NCI-H187 (cell line): ENCODE measurements at places on chromosomes 7 and 10.

GRCh38 chr10:133122171-133122935, 34.6 kb downstream of the ADGRA1 start:
- no peak for DNase-seq

DNA sequence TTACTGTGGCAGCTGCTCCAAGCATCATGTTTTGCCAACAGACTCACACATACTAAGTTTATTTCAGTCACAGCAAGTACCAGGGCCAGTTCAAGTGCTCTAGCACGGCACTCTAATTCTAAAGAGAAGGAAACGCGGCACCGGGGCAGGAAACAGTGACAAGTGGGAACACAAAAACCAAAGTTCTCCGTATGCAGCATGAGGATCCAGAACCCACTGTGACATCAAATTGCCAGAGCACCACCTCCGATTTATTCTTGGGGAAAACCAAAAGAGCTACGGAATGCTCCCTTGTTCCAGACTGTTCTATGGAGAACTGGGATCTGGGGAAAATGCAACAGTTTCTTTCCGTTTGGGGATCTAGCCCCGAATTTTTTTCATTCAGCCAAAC, 448 bp upstream of the PTER start:
- no peak for DNase-seq

DNA sequence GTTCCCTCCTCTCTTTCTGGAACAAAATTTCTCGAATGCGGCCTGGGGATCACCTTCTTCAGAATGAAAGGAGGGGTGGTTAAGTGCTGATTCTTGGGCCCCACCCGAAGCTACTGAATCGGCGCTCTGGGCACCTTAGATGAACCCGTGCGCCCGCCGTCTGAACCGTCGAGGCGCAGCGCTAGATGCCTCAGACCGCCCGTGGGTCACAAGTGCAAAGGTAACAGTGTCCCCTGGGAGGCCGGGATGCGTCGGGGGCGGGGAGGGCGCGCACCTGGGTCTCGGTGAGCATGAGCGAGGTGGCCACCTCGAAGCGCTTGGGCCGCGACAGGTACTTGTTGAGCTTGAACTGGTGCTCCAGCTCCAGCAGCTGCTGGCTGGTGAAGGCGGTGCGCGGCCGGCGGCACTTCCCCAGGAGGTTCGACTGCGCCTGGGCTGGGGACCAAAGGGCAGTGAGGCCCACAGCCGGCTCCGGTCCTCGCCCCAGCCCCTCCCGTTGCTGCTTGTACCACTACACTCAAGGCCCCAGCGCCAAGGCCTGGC, 4.2 kb downstream of the MNX1 start:
- DNase-seq = no peak

- no peak for DNase-seq
Measured at GRCh38 chr10:91682912-91683311, 50.0 kb upstream of the PPP1R3C start.

GRCh38 chr10:127919418-127920271, 12.7 kb downstream of the PTPRE start:
- DNase-seq = no peak

DNA sequence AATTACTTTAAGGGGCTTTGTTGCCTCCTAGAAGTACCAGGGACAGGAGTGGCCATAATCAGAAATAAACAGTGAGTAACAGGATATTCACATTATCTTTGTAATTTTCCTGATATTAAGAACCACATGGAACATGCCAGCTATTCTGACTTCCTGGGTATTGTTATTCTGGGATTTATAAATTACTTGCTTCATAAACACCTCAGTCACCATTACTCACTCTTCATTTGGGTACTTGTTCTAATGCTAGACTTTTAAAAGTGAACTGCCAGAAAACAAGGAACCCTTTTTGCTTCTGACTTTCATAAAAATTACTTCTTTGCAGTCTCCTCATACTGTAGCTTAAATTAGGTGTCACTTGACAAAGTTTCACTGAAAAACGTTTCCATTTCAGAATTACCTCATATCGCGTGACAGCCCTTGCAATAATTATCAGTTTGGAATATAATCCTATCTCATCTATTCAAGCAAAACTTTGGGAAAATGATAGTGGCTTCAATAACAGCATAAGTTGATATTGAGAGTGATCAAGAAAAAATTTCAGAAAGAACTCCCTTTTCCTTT, 29.8 kb downstream of the CABCOCO1 start:
- no peak for DNase-seq

GRCh38 chr10:33735464-33735923, 401.0 kb upstream of the NRP1 start:
- no peak for DNase-seq

DNA sequence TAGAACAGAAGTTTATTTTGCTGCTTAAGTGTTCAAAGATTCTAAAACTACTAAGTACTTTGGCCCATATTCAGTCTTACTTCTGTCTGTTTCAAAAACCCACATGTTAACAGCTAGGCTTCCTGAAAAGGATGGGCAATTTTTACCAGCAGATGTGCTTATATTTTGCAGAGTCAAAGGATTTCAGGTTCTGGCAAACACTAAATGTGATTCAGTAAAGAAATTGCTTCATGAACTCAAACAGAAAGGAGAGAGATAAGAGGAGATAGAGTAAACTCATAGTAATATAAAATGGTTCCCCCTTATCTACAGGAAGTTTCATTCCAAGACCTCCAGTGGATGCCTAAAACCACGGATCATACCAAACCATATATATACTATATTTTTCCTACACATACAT, 248.5 kb downstream of the AGMO start:
- no peak for DNase-seq

GRCh38 chr10:21976280-21976679, 27.2 kb downstream of the DNAJC1 start:
- DNase-seq = no peak

DNA sequence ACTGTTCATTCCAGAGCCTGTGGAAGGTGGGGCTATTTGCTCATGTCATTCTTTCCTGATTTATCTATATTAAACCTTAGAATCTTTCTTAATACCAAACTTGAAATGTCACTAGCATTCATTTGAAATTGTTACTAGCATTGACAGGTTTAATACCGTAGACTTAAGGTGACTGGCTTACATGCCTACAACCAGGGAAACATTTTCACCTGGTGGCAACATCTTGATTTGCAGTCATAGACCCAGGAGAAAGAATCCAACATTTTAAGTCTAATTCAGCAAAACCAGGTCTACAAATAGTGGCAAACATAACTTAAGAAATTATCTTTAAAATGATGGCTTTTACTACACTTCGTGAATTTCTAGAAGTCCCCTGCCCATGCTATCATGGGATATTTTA, 353.7 kb downstream of the HTR7 start:
- DNase-seq = no peak

DNA sequence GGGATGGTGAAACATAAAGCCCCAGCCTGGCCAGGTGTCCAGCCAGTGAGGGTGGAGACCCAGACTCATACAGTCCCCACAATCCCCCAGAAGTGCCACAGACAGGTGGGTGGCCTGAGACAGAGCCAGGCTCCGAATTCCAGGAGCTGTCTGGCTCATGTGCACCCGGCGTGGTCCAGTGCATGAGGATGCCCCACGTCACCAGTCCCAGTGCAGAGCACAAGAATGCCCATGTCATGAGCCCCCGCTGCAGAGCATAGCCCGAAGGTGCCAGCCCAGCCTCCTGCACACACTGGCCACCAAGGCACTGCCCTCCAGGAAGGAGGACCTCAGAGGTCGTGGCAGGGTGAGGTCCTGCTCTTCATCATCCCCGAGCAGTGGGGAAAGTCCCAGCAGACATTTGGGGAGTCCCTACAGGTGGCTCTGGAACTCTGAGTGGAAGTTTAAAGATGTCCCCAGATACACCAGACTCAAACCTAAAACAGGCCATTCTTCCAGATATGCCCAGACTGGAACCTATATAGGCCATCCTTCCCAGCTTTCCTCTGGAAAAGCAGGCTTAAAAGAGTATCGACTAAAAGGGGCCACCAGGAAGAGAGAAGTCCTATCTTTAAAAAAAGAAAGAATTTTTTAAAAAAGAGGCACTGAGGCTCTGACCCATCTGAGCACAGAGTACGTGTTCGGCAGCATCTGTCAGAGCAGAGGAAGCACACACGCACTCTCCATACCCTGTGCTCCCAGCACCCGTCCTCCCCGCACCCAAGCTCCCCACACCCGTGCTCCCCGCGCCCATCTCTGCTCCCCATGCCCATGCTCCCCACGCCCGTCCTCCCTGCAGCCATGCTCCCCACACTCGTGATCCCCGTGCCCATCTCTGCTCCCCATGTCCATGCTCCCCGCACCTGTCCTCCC, 11.5 kb downstream of the DIP2C start:
- no peak for DNase-seq

DNA sequence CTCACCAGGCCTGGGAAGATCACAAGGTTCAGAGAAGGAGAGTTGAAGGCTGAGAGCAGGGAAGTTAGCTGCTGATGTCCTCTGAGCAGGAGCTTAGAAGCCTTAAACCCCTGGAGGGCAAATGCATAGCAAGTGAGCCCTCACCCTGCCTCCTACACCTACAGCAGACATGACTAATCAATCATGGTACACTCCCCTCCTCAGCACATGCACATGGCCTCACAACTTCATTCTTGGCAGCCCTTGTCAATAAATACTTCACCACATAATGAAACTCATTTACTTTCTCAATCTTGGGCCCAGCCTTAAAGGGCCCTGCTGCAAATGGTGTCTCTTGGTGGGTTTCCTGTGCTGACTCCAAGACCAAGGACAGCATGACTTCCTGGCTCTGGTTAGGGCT, 12.9 kb downstream of the MMRN2 start:
- DNase-seq = no peak

DNA sequence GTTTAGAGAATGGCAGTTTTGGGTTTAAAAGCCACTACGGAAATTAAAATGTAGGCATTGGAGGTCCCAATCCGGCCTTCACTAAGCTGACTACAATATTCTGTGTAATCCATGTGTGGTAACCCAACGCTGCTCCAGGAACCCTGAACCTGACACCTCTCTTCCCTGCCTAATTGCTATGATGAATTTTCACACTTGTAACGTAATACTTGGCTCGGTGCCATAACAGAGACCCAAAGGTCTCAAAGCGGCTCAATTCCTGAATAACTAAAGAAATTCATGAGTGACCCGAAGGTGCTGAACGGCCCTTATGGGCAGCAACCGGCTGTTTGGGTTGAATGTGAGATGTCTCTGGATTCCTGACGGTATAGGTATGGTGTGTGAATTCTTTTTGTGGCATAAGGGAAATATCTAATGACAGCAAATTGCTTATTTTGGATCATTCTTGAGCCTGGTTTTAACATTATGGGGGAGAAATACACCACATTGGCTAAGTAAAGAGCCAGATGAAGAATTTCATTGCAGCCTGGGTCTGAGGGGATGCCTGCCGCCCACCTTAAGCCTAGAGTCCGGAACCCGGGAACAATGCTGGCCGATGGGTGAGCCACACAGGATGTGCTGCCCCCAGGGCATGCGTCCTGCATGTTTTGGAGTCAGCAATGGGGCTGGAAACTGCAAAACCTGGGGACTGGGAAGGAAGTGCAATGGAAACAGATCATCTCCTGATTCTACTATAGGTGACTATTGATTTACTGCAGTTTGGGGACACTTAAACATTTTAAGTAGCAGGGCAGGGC, 69.7 kb upstream of the FZD8 start:
- DNase-seq = no peak

- DNase-seq = no peak
Measured at GRCh38 chr10:27710014-27710413, 35.6 kb downstream of the MKX start.

GRCh38 chr7:158606671-158607424, 19.2 kb upstream of the PTPRN2 start:
- no peak for DNase-seq

DNA sequence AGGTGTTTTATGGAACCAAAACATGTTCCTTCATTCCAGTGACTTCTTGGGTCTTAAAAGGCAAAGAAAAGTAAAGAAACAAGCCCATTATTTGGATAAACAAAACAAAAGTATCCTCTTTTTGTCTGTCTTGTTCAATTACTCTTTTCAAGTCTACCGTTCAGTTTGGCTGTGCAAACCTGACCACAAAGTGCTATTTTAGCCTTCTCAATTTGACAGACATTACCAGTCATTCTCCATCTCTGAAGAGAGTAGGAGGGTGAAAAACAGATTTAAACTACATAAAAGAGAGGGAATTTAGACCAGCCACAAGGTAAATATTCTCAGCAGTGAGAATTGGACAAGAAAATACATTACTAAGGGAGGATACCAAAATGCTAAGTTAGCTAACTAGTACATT, 145.2 kb downstream of the GRM3 start:
- DNase-seq = no peak

DNA sequence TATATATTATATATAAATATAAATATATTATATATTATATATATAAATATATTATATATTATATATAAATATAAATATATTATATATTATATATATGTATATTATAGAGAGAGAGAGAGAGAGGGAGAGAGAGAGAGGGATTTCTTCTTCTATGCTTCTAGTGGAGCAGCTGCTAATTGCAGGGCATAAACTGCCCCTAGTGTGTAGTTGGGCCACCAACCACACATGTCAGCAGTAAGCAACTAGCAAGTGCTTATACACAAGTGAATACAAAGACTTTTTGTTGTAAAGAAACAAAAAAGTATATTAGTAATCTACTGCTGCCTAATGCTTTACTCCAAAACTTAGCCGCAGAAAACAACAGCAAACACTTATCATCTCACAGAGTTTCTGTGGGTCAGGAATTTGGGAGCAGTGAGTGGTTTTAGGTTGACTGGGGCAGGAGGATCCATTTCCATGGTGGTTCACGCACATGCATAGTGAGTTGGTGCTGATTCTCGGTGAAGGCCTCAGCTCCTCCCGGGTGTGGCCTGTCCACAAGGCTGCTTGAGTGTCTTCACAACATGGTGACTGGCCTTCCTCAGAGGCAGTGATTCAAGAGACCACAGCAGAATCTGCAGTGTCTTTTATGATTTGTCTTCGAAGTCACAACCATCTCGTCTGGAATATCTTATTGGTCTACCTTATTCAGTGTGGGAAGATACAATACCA, 25.5 kb upstream of the BAG3 start:
- DNase-seq = no peak

DNA sequence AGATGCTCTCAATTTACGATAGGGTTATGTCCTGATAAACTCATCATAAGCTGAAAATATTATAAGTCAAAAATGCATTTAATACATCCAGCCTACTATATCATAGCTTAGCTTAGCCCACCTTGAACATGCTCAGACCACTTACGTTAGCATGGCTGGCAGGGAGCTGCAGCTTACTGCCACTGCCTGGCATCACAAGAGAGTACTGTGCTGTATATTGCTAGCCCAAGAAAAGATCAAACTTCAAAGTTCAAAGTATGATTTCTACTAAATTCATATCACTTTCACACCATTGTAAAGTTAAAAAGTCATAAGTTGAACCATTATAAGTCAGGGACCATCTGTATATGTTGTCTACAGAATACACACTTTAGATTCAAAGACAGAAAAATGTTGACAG, 91.6 kb downstream of the HYCC1 start:
- DNase-seq = no peak

GRCh38 chr7:100220586-100221230, 959 bp downstream of the PVRIG start:
- no peak for DNase-seq

DNA sequence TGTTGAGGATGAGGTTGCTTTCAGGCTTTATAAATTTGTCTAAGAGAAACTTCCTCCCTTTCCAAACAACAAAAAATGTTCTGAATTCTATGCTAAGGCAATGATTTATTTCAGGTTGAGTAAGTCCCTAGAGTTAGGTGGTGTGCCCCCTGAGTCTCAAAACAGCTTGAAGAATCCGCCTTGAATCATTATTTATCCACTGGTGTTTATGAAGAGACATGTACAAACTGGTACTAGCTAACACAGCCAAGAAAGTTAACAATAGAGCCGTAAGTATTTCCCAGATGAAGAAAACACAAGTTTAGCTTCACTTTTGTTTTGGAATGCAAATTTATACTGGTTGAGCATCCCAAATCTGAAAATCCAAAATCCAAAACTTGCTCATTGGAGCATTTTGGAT, 66.2 kb upstream of the SRPK2 start:
- DNase-seq = no peak
